Stimulated activated CD4-positive, alpha-beta T cell treated with anti-CD3 and anti-CD28 coated beads, Interleukin-12 subunit alpha, Interleukin-12 subunit beta, amount 100 ng/mL, for 4 hours (primary cell): ENCODE measurements at places on chromosomes 4 and X.
A peak's percentile ranks its signal among the peaks of the same experiment; 100 is the strongest.

DNA sequence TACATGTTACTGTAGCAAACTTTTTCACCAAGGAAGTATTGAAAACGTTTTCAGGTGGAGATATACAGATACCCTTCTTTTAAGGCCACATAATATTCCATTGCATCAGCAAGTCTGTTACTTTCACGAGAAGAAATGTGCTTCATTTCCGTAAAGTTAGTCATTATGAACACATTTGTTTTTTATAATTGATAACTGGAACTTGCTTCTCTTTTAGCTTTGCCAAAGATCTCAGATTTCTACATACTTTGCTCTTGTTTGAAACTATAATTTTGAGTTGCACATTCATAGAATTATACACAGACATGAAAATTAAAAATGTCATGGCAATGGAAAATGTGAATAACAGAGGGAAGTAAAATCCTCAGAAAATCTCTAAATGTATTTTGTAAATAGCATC lies 128.7 kb upstream of the GIMD1 start:
- DNase-seq, result no peak

- no peak for DNase-seq
These were observed 46.4 kb upstream of the SPRY1 start for GRCh38 chr4:123350191-123350544.

DNA sequence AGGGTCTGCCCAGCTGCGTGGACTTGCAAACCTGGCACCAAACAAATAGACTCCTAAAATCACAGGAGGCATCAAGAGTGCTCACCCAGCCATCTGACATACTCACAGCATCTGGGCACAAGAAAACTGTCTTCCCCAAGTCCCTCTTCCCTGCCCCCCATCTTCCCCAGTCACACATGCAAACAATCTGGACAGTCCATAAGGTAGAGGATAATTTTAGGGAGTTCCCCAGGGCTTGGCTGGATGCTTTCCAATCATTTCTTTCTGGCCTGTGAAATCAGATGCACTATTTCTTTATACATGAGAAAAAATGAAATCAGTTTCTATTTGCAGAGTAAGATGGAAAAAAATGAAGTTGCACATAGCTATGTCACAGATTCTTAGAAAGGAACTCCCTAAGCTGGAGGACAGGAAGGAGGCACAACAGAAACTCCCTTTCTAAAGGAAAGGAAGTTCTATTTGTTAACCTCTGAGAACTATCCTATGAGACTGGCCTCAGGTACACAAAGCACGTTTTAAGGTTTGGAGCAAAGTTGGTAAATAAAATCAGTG lies 342.3 kb downstream of the HNRNPD start:
- no peak for DNase-seq

DNA sequence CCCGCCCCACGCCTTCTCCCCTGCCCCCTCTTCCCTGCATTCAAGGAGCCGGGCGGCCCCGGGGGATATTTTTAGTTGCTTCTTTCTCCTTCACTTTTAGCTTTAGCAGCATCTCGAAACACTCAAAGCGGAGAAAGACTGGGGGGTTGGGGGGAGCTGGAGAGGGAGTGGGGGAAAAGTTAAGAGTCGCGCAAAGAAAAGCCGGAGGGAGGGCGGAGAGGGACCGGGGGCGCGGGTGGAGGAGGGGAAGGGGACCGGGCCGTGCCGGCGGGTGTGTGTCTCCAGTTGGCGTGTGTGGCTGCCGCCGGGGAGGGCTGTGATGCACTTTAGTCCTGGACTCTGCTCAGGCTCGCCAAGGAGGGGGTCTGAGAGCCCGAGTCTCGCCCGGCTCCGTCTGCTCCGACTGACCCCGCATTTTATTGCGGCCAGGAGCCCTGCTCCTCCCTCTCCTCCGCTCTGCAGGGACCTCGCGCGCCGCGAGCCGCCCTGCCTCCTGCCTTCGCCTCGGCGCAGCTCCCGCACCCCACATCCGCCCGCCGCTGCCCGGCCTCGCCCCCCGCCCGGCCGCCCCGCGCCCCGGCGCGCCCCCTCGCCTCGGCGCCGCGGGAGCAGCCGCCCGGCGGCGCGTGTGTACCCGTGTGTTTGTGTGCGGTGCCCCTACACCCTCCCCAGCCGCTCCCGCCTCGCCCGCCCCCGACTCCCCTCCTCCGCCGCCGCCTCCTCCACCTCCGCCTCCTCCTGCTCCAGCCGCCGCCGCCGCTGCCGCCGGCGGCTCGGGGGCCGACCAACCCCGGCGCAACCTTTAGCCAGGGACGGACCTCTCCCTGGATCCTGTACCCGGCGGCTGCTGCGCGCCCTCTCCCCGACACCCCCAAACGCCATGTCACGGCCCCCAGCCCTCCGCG lies 1.4 kb downstream of the ZNF827 start:
- DNase-seq, result peak; percentile 49

DNA sequence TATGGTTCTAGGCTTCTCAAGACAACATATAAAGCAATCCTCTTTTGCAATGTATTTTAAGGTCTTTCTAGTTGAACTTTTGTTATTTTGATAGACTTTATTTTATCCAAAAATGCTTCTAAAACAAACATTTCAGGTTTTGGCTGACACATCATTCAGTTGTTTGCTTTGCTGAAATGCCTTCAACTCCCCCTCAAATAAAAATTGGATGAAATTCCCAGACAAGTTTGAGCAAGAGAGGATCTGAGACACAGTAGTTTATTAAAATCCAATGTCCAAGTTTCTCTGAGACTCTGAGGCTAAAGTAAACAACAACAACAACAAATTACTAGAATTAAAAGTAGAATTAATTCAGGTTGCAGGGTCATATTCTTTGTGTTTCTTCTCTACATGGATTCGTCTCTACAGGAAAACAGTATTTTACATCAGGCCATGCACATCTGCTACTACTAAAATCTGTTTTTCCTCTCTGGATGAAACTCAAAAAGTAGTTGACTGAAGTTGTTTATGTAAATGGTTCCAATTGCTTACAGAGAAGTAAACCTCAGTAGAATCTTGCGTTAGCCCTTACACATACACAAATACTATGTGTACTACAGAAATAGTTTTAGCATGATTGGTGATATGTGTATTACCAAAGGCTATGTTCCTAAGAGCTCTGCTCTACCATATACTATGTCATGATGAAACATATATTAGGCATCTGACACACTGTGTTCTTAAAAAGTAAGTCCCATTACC lies 64.9 kb downstream of the PRSS12 start:
- no peak for DNase-seq

DNA sequence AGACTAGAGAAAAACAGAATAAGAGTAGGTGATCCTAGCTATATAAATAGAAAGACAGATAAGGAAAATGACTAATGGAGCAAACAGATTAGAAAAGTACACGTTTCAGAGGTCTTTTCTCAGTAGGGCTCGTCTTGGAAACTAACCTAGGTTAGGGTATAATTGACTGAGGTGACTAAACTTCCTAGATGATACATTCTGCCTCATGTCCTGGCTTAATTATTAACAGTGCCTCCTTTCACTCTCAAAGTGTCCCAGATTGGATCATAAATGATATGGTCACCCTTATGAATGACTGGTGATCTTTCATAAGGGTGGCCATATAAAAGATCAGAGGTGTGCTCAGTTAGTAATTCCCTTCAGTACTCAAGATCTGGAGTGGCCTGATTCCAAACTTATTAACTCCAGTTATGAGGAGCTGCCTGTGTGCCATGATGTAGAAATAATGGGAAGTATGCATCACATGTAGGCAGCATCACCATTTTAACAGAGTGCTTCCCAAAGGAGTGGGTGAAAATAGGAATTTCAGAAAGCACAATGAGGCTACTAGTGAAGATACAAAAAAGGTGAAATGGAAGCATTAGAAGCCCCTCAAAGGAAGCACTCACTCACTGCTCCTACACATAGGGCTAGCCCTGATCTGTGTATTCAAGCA lies 14.7 kb upstream of the GRIA3 start:
- DNase-seq, result no peak

DNA sequence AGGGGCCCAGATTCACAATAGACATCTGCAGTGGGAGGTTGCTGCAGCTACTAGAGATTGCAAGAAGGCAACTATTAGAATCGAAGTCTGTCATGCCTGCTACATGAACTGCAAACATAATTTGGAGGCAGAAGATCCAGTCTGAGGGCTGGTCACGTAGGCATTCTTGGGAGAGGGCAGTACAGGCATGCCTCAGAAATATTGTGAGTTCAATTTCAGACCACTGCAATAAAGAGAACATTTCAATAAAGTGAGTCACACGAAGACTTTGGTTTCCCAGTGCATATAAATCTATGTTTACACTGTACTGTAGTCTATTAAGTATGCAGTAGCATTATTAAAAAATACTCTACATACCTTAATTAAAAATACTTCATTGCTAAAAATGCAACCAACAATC lies 585.8 kb upstream of the FAT1 start:
- no peak for DNase-seq

DNA sequence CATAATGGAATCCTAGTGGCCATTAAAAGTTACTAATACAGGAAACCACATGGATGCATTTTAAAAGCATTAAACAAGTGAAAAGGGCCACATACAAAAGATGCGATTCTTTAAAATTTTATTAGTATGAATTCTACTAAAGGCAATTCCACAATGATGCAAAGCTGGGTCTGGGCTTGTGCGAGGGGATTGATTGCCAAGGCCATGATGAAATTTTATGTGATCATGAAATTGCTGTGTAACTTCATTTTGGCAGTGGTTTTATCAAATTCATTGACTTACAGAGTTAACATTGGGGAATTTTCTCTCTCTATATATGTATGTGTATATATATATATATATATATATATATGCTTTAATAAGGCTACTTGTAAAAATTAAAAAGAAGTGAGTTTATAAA lies 1142.5 kb upstream of the IGFBP7 start:
- no peak for DNase-seq

GRCh38 chr4:97349468-97350186 lies 793.6 kb downstream of the STPG2 start:
- no peak for DNase-seq

DNA sequence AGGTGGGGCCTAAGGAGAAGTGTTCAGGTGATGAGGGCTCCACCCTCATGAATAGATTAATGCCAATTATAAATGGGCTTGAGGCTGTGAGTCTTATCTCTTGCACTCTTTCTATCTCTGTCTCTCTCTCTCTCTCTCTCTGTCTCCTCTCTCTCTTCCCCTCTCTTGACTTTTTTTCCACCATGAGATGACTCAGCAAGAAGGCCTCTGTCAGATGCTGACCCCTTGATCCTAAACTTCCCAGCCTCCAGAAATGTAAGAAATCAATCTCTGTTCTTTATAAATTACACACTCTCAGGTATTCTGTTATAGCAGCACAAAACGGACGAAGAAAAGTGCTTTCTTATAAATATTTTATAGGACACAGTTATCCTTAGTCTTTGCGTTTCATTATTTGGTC lies 184.9 kb upstream of the PCDH7 start:
- no peak for DNase-seq
